ENCODE measurements at places on chromosomes 5 and 9.

DNA sequence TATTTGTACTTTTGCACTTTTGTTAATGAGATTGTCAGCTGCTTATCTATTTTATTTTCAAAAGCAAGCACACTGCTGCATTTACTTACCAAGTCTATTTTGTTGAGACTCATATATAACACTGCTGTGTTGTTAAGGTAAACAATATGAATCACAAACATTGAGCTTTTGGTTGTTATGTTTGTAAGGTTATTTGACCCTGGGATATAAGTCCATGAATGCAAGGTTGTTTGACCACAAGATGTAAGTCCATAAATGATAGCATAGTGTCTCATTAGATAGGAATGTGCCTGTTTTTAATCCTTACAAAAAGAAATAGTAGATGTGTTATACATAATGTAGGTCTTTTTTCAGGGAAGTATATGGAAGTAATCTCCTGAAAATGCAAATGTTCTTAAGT is 845.9 kb downstream of the CDH9 start:
- DNase-seq: no peak

DNA sequence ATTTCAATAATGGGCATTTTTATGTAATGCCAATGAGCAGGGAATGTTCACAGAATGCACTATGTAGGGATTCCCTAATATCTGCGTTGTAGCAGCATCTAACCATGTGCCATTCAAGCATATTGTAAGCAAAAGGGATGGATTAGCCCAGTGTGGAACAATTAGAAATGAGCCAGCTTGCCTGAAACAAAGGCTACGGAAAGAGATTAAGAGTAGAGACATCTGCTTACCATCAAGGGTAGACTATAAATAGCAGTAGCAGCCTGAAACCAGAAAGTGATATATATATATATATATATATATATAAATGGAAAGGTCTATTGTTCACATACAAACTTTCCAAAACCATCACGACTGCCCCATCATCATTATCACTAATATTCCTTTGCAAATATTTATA is 31.9 kb upstream of the CEP120 start:
- no peak for DNase-seq

GRCh38 chr5:109705596-109705995 is 15.9 kb downstream of the MAN2A1 start:
- DNase-seq: no peak

DNA sequence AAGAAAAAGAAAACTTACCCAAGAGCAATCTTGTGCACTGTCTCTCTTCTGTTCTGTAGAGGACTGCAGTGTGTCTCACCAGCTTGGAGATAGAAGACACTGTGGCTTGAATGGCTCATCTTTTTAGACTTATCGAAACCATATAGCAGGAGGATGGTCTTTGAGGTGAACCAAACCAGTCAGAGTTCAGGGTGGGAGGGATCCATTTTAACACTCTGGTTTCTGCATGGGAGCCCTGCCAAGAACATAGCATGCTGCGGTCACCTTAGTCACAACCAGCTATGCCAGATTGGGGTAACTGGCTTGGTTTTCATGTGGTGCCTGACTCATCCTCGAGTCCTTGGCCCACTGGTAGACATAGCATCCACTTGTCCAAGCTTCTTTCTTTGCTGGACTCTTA is 135.1 kb downstream of the PAPPA start:
- DNase-seq: peak; percentile 6

- DNase-seq: peak; percentile 72
Observed at GRCh38 chr9:35945341-35946018, 12.5 kb downstream of the OR2S2 start.

- no peak for DNase-seq
Observed at GRCh38 chr9:93613791-93614190, 37.4 kb downstream of the PHF2 start.

- DNase-seq: no peak
Observed at GRCh38 chr5:179273441-179274145, 71.7 kb downstream of the ADAMTS2 start.

DNA sequence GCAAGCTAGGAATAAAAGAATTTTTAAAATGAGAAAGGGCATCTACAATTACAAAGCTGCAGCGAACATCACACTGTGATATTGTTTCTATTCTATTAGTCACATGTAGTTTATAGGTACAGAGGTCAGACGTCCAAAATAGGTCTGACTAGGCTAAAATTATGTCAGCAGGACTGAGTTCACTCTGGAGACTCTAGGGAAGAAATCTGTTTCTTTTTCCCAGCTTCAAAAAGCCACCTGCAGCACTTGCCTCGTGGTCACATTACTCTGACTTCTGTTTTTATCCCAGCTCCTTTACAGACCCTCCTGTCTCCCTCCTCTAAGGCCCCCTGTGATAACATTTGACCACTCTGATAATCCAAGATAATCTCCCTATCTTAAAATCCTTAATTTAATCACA is 5.1 kb upstream of the CKS2 start:
- no peak for DNase-seq

- no peak for DNase-seq
Observed at GRCh38 chr5:179727106-179727505, 5.5 kb upstream of the MAML1 start.

- no peak for DNase-seq
Observed at GRCh38 chr9:33128570-33128969, 38.6 kb downstream of the B4GALT1 start.

DNA sequence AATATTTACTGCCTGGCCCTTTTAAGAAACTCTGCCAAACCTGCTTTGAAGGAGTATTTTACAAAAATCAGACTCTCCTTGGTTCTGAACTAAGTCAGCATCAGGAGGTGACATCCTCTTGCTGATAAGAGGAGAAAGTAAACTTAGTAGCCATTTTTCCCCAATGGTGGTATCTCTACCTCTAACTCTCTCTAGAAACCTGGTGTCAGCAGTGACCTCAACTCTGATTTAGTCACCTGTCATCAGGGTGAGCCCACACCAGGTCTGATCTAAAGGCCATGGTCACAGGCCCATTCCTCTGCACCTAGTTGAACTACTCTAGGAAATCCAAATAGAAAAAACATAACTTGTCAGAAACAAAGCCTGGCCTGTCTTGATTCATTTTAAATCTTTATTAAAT is 4.2 kb downstream of the CARNMT1 start:
- DNase-seq: no peak

DNA sequence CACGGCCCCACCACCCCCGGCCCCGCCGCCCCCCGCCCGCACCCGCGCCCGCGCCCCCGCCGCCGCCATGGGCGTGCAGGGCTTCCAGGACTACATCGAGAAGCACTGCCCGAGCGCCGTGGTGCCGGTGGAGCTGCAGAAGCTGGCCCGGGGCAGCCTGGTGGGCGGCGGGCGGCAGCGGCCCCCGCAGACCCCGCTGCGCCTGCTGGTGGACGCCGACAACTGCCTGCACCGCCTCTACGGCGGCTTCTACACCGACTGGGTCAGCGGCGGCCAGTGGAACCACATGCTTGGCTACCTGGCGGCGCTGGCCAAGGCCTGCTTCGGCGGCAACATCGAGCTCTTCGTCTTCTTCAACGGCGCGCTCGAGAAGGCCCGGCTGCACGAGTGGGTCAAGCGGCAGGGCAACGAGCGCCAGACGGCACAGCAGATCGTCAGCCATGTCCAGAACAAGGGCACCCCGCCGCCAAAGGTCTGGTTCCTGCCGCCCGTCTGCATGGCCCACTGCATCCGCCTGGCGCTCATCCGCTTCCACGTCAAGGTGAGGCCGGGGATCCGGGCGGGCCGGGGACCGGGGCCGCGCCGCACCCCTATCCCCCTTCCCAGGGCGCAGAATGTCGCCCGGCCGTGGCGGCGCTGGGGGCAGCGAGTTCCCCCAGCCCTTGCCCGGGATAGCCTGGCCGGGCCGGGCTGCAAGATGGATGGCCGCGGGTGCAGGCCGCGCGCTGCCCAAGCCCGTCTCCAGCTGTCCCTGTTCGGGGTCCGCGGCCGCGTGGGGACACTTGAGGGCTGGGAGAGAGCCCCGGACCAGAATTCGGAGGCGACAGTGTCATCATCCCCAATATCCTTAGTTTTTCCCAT is 594 bp downstream of the FAM120A start:
- DNase-seq: peak; percentile 20

DNA sequence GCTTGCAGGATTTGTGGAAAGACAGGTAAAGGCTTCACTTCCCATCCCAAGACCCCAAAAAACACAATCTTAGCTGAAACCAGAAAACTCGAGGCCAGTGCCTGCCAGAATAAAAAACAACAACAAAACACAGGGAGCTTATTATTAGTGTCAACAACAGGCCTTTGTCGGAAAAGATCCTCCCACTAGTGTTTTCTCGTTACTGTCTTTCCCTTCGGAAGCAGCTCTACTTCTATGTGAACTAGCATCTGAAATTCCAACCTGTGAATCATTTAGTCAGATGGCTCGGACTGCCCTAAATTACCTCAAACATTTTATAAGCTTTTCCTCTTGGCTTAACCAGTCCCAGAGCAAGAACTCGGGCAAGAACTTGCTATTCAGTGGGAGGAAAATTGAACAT is 122.2 kb upstream of the GNA14 start:
- no peak for DNase-seq

DNA sequence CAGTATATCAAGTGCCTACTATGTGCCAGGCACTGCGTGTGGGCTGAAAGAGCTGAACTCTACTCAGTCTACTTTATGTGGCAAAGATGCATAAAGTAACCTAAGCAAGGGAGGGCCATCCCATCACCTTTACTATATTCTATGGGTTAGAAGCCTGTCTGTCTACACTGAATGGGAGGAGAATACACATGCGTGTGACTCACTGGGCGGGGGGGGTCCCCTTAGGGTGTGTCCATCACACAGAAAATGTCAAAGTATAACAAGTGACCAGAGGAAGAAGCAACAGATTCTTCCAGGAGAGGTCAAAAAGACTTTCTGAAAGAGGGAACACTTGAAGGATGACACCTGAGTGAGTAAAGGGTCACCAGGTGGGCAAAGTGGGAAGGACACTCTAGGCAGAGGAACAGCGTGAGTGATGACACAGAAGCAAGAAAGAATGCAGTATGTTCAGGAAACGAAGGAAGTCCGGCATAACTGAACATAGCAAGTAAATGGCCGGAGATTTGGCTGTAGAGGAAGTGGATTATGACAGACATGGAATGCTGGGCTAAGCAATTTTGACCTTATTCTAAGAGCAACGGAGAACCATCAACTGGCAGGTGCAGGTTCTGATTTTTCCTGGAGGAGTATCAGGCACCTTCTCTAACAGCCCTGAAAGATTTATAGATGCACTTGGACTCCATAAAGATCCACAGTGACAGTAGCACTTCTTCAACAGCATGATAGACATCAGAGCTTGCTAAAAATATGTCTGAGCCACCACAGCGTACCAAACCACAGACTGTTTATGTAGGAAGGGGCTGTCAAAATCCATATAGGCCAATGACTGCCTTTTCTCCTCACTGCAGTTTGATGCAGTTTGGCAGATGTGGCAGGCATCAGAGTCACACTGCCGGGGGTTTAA is 8.0 kb upstream of the WHRN start:
- DNase-seq: peak; percentile 16

GRCh38 chr5:112146323-112147226 is 272.5 kb downstream of the EPB41L4A start:
- peak; percentile 69 for DNase-seq
